ENCODE measurements at places on chromosomes 3 and 15. TPM values are rescaled to one million over a fixed set of nuclear protein-coding genes. Genes with fewer than 3 reads are reported as not detected.
A peak's percentile ranks its signal among the peaks of the same experiment; 100 is the strongest.

The GOLGA8R gene
- not detected for total RNA-seq

- no peaks in the 10 kb centered on the region for H3K4me1 ChIP-seq
- DNase-seq, result no peak
- H3K27ac ChIP-seq, result no peak overlapping the region
- H3K36me3 ChIP-seq, result no peaks in the 10 kb centered on the region
These were observed 22.4 kb downstream of the HPS3 start for GRCh38 chr3:149151843-149152242.

- no peak overlapping the region for H3K27ac ChIP-seq
- H3K36me3 ChIP-seq, result no peaks in the 10 kb centered on the region
- H3K4me1 ChIP-seq, result no peaks in the 10 kb centered on the region
- H3K4me3 ChIP-seq, result no peak overlapping the region
These were observed 7.3 kb downstream of the ESYT3 start for GRCh38 chr3:138441742-138442141.

- H3K36me3 ChIP-seq, result no peaks in the 10 kb centered on the region
- H3K4me1 ChIP-seq, result no peaks in the 10 kb centered on the region
- H3K4me3 ChIP-seq, result no peak overlapping the region
These were observed 69.0 kb downstream of the COL6A5 start for GRCh38 chr3:130414457-130414856.

The RCCD1 gene
- 438 TPM for total RNA-seq

GRCh38 chr3:52891615-52892081 is 5.7 kb downstream of the STIMATE start:
- peaks cover 6% of the 10 kb centered on the region for H3K4me1 ChIP-seq
- no peak overlapping the region for H3K4me3 ChIP-seq
- H3K36me3 ChIP-seq, result no peaks in the 10 kb centered on the region
- H3K27ac ChIP-seq, result peak overlapping the region; percentile 67
- H3K27me3 ChIP-seq, result no peaks in the 10 kb centered on the region

The TMEM212 gene
- not detected for total RNA-seq

- no peak for DNase-seq
- H3K27me3 ChIP-seq, result no peaks in the 10 kb centered on the region
- H3K4me3 ChIP-seq, result no peak overlapping the region
- H3K27ac ChIP-seq, result no peak overlapping the region
- no peaks in the 10 kb centered on the region for H3K4me1 ChIP-seq
These were observed 28.6 kb downstream of the GALNT15 start for GRCh38 chr3:16203031-16203430.

GRCh38 chr15:38129531-38130204 is 123.0 kb upstream of the SPRED1 start:
- H3K27me3 ChIP-seq, result no peaks in the 10 kb centered on the region
- DNase-seq, result peak; percentile 69

GRCh38 chr3:4982773-4983738 is 3.8 kb downstream of the BHLHE40 start:
- no peak for DNase-seq
- H3K27ac ChIP-seq, result peak overlapping the region; percentile 100
- H3K4me1 ChIP-seq, result peaks cover 62% of the 10 kb centered on the region
- H3K4me3 ChIP-seq, result peak overlapping the region; percentile 5

DNA sequence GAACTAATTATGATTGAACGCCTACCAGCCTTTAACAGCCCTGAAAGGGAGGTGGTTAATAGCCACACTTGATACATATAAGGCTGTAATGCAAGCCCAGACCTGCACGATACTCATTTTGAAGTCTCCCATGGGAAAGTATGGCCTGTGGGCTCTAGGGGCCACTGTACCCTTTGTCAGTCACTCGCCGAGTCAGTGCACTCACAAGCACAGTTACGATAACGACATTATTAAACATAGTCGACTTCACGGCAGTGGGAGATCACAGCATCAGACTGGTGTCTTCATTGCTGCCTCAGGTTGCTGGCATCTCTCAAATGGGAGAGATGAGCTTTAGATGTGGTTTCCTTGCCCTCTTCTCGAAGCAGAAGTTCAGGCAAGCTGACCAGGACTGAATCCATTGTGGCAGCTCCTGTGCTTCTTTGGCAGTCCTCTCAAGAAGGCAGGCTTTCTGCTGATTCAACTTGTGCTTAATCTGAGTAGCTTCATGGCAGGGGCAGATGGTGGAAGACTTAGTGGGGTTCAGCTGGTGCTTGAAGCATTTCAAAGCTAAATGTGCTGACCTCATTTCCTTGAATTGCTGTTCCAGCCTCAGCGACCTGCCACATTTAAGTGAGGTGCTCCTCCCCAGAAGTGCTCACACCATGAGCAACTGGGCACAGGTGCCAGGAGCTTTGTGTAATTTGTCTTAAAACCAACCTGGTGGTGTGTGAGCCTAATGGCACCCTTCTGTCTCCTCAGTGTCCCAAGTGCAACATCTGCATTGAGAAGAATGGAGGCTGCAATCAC is 15.8 kb upstream of the P4HTM start:
- no peak overlapping the region for H3K4me3 ChIP-seq
- no peak overlapping the region for H3K27ac ChIP-seq
- no peaks in the 10 kb centered on the region for H3K27me3 ChIP-seq
- H3K4me1 ChIP-seq, result no peaks in the 10 kb centered on the region
- no peaks in the 10 kb centered on the region for H3K36me3 ChIP-seq
- no peak for DNase-seq

DNA sequence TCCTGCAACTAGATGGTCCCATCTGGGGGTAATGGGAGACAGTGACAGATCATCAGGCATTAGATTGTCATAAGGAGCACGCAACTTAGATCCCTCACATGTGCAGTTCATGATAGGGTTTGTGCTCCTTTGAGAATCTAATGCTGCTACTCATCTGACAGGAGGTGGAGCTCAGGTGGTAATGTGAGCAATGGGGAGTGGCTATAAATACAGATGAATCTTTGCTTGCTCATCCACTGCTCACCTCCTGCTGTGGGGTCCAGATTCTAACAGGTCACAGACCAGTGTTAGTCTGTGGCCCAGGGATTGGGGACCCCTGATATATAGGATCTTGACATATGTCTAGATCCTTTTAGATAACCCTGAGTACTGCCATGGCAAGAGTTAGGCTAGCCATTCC is 52.7 kb downstream of the RASGRF1 start:
- H3K4me1 ChIP-seq, result no peaks in the 10 kb centered on the region
- H3K36me3 ChIP-seq, result no peaks in the 10 kb centered on the region
- no peak overlapping the region for H3K27ac ChIP-seq
- DNase-seq, result no peak
- H3K27me3 ChIP-seq, result peaks cover 3% of the 10 kb centered on the region
- no peak overlapping the region for H3K4me3 ChIP-seq

The CNTN3 gene
- 9.4 TPM for total RNA-seq

The CTSH gene
- total RNA-seq, result 8.6 TPM

DNA sequence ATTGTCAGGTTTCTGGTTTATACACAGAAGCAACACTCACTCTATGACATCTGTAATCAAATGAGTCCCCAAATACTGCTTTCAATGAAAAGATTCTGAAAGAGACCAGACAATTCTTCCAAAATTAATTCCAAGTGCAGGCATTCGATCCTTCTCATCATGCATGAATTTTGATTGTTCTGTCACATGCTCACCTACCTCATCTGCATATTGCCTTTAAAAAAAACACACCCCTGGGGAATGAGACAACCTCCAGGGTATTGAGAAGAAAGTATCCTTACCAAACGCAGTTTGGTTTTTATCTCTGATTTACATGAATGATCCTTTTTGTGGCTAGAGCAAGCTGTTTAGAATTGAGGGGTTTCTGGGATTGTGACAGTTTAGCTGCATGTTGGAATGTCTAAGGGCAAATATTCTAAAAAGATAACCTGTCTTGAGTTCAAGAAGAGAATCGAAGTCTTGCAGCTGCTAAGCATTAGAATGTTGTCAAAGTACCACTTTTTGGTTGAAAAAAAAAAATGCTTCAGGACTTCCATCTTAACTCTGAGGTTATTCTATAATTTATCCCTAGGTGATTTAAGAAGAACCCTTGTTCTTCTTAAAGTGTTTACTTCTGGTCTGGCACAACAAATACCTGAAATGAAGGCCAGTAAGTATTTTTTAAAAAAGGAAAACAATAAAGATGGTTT is 653.1 kb downstream of the RBMS3 start:
- no peaks in the 10 kb centered on the region for H3K27me3 ChIP-seq
- no peak overlapping the region for H3K4me3 ChIP-seq
- no peaks in the 10 kb centered on the region for H3K36me3 ChIP-seq
- no peak for DNase-seq
- no peaks in the 10 kb centered on the region for H3K4me1 ChIP-seq

- H3K36me3 ChIP-seq, result no peaks in the 10 kb centered on the region
- DNase-seq, result no peak
- no peaks in the 10 kb centered on the region for H3K27me3 ChIP-seq
- no peak overlapping the region for H3K27ac ChIP-seq
These were observed 87.4 kb downstream of the BCHE start for GRCh38 chr3:165749821-165750220.

- no peak overlapping the region for H3K4me3 ChIP-seq
- H3K36me3 ChIP-seq, result no peaks in the 10 kb centered on the region
- DNase-seq, result no peak
These were observed 97.3 kb upstream of the LRIG1 start for GRCh38 chr3:66598168-66598567.

GRCh38 chr3:175940881-175941280 is 1081.7 kb downstream of the NAALADL2 start:
- no peaks in the 10 kb centered on the region for H3K36me3 ChIP-seq
- DNase-seq, result no peak
- H3K27me3 ChIP-seq, result no peaks in the 10 kb centered on the region
- H3K4me1 ChIP-seq, result no peaks in the 10 kb centered on the region

Measured in transverse colon (tissue), 4 donors.